ENCODE measurements at places on chromosomes 11 and 22. TPM values are rescaled to one million over a fixed set of nuclear protein-coding genes. Genes with fewer than 3 reads are reported as not detected.

DNA sequence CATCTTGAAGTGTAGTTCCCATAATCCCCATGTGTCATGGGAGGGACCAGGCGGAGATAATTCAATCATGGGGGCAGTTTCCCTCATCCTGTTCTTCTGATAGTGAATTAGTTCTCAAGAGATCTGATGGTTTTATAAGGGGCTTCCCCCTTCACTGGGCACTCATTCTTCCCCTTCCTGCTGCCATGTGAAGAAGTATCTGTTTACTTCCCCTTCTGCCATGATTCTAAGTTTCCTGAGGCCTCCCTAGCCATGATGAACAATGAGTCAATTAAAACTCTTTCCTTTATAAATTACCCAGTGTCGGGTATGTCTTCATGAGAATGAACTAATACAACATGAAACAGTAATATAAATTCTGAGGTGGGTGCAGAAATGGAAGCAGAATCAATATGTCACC is 12.1 kb upstream of the SPTBN2 start:
- DNase-seq = no peak

GRCh38 chr11:92750794-92751193 is 218.7 kb upstream of the MTNR1B start:
- no peak for DNase-seq

- DNase-seq = no peak
Measured at GRCh38 chr22:45453764-45454163, 40.3 kb downstream of the RIBC2 start.

- DNase-seq = no peak
Measured at GRCh38 chr11:13663631-13664071, 4.8 kb upstream of the FAR1 start.

EFCAB6 gene
- 2.3 TPM for total RNA-seq

MS4A15 gene
- total RNA-seq = 0.09 TPM

All from pancreas (tissue), 10 donors.